ENCODE measurements at places on chromosomes 7 and 10. TPM values are rescaled to one million over a fixed set of nuclear protein-coding genes. Genes with fewer than 3 reads are reported as not detected.
A peak's percentile ranks its signal among the peaks of the same experiment; 100 is the strongest.

The UPK3BL1 gene
- 12.7 TPM for total RNA-seq

The ACTL6B gene
- total RNA-seq, result not detected

The RPS24 gene
- total RNA-seq, result 3,232 TPM

DNA sequence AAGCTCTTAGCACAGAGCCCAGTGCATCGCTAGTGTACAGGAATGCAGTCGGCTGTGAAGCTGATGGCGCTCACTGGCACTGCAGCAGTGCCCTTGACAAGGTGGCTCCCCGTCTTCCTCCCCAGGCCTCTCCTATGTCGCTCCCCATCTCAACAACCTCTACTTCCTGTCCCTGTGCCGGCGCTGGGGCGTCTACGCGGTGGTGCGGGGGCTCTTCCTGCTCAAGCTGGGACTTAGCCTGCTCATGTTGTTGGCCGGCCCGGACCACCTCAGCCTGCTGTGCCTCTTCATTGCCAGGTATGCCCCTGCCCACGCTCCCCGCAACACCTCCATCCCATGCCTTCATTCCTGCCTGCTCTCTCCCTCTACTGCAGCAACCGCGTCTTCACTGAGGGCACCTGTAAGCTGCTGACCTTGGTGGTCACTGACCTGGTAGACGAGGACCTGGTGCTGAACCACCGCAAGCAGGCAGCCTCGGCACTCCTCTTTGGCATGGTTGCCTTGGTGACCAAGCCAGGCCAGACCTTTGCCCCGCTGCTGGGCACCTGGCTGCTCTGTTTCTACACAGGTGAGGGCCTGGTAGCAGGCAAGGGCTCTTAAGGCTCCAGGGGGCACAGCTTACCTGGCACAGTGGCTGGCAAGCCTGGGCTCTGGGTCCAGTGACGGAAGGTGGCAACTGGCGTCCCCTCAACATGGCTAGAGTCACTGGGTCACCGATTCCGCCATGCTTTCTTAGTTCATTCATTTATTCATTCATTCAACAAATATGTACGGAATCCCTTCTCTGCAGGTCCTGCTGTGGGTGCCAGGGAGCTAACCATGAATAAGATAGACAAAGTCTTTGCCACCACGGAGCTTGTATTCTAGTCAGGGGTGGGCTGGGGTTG, 22.3 kb upstream of the C10orf95 start:
- no peaks in the 10 kb centered on the region for H3K4me1 ChIP-seq
- H3K27me3 ChIP-seq, result no peaks in the 10 kb centered on the region
- DNase-seq, result no peak

DNA sequence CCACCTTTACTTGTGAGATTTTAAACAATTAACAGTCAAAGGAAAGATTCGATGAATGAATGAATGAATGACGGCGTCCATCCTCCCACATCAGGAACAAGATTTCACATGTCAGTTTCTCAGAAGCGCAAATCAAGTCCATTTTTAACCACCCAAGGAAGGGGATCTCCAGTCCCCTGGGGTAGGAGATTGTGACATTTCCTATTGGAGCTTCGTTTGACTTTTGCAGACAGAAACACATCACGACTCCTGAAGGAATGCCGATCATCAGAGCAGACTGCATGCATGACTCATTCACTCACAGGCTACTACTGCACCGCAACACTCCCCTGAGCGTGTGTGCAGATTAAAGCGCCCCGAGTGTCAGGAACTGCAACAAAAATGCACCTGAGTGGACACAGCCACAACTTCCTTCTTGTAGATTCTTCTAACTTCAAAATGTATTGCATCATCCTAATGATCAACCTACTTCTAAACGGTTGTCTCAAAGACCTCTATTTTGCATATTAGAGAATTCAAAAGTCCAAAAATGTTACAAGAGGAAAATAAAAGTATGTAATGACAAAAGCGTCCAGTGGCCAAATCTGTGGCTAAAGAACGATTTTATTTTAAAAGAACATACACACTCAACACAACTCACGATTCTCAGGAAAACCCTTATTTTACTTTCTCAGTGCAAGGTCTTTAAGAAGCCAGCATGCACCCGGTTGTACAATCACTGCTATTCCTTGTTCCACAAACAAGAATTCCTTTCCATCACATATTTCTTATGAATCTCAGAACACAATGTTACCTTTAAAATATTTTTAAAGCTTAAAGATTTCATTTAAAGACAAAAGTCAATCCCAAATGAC, 172.6 kb downstream of the FAM107B start:
- H3K27ac ChIP-seq, result no peak overlapping the region
- H3K36me3 ChIP-seq, result no peaks in the 10 kb centered on the region
- H3K4me3 ChIP-seq, result peak overlapping the region; percentile 86
- H3K27me3 ChIP-seq, result peaks cover 21% of the 10 kb centered on the region

The HABP2 gene
- not detected for total RNA-seq

GRCh38 chr10:116796910-116797513, 52.3 kb upstream of the ENO4 start:
- H3K27ac ChIP-seq, result no peak overlapping the region
- peaks cover 52% of the 10 kb centered on the region for H3K27me3 ChIP-seq
- H3K4me3 ChIP-seq, result no peak overlapping the region
- no peaks in the 10 kb centered on the region for H3K36me3 ChIP-seq

The ZNF25 gene
- total RNA-seq, result 3.3 TPM

The CYTH3 gene
- 16.5 TPM for total RNA-seq

- peaks cover 4% of the 10 kb centered on the region for H3K4me1 ChIP-seq
- H3K27ac ChIP-seq, result no peak overlapping the region
- no peak overlapping the region for H3K4me3 ChIP-seq
- no peaks in the 10 kb centered on the region for H3K36me3 ChIP-seq
Measured at GRCh38 chr10:116106611-116107010, 166.4 kb downstream of the GFRA1 start.

- no peaks in the 10 kb centered on the region for H3K36me3 ChIP-seq
- H3K4me3 ChIP-seq, result no peak overlapping the region
- H3K27me3 ChIP-seq, result no peaks in the 10 kb centered on the region
- peak; percentile 56 for DNase-seq
- H3K27ac ChIP-seq, result no peak overlapping the region
- H3K4me1 ChIP-seq, result peaks cover 9% of the 10 kb centered on the region
Measured at GRCh38 chr10:96608805-96609204, 22.0 kb upstream of the TM9SF3 start.

The IGFBP3 gene
- total RNA-seq, result 29.0 TPM

GRCh38 chr10:34649385-34649784, 165.7 kb downstream of the PARD3 start:
- peaks cover 33% of the 10 kb centered on the region for H3K4me1 ChIP-seq
- no peak overlapping the region for H3K27ac ChIP-seq
- DNase-seq, result no peak

The DNAH11 gene
- total RNA-seq, result 0.99 TPM

The JAZF1 gene
- 1.3 TPM for total RNA-seq

- H3K36me3 ChIP-seq, result no peaks in the 10 kb centered on the region
- no peak for DNase-seq
- peaks cover 44% of the 10 kb centered on the region for H3K27me3 ChIP-seq
- no peak overlapping the region for H3K27ac ChIP-seq
- H3K4me1 ChIP-seq, result peaks cover 41% of the 10 kb centered on the region
Measured at GRCh38 chr7:91396-92175, 100.8 kb upstream of the FAM20C start.

The SEMA3E gene
- 2.0 TPM for total RNA-seq

GRCh38 chr7:15580604-15581351, 19.0 kb upstream of the AGMO start:
- no peak overlapping the region for H3K27ac ChIP-seq
- DNase-seq, result no peak
- no peaks in the 10 kb centered on the region for H3K27me3 ChIP-seq
- H3K36me3 ChIP-seq, result peaks cover 4% of the 10 kb centered on the region
- H3K4me1 ChIP-seq, result no peaks in the 10 kb centered on the region

GRCh38 chr10:100370714-100371481, 23.9 kb downstream of the SCD start:
- peaks cover 31% of the 10 kb centered on the region for H3K4me1 ChIP-seq
- peak overlapping the region; percentile 99 for H3K27ac ChIP-seq
- no peaks in the 10 kb centered on the region for H3K27me3 ChIP-seq
- no peak overlapping the region for H3K4me3 ChIP-seq
- peak; percentile 72 for DNase-seq
- H3K36me3 ChIP-seq, result no peaks in the 10 kb centered on the region

- no peak overlapping the region for H3K4me3 ChIP-seq
- peaks cover 9% of the 10 kb centered on the region for H3K4me1 ChIP-seq
Measured at GRCh38 chr7:152522571-152523067, 86.8 kb upstream of the KMT2C start.

DNA sequence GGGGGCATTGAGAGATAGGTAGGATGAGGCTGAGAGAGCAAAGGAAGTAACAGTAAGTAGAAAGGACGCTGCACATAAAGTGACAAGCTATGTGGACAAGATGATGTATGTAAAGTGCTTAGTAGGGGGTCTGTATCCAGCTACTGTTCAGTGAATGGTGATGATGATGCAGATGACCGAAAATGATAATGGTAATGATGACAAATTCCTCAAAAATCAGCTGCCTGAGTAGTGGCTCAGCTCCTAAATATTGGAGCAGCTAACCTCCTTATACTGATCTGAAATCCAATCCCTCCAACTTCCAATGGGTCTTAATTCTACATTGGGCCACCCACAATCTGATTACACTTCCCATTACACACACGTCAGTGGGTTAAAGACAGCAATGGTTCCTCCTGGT, 27.1 kb upstream of the KCNMA1 start:
- H3K4me1 ChIP-seq, result peaks cover 3% of the 10 kb centered on the region
- H3K4me3 ChIP-seq, result no peak overlapping the region
- no peaks in the 10 kb centered on the region for H3K36me3 ChIP-seq
- H3K27me3 ChIP-seq, result no peaks in the 10 kb centered on the region
- H3K27ac ChIP-seq, result no peak overlapping the region
- no peak for DNase-seq

DNA sequence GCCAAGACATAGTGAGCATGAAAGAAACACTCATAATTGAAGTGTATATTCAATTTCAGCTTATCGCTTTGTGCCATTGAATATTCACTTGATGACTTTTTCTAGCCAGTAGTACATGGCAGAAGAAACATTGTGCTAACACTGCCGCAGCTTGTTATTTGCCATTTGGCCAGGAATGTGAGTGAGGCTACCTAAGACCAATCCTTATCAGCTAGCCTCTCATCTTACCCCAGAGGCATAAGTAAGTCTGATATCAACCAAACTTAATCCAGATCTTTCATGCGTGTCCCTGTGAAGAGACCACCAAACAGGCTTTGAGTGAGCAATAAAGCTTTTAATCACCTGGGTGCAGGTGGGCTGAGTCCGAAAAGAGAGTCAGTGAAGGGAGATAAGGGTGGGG, 586.0 kb upstream of the MBL2 start:
- no peak overlapping the region for H3K4me3 ChIP-seq
- H3K36me3 ChIP-seq, result no peaks in the 10 kb centered on the region
- H3K4me1 ChIP-seq, result peaks cover 5% of the 10 kb centered on the region
- no peak overlapping the region for H3K27ac ChIP-seq
- no peaks in the 10 kb centered on the region for H3K27me3 ChIP-seq

DNA sequence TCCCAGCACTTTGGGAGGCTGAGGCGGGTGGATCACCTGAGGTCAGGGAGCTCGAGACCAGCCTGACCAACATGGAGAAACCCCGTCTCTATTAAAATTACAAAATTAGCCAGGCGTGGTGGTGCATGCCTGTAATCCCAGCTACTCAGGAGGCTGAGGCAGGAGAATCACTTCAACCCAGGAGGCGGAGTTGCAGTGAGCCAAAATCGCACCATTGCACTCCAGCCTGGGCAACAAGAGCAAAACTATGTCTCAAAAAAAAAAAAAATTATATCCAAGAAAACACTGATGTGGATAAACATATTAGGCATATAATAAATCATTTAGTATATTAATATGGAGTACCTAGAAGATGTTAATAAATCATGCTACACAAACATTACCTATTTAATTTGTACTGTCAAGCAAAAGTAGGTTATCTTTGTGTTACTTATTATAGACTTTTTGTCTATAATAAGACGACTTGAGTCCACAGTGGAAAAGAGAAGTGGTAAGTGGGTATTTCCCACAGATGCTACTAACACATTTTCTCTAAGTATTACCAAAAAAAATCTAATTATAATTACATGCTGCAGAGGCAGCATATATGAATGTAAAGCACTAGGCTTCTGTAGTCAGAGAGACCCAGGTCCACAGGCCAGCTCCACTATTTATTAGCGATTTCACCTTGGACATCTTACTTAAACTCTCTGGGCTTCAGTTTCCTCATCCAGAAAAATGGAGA, 34.5 kb downstream of the DNMBP start:
- no peak for DNase-seq
- H3K27ac ChIP-seq, result no peak overlapping the region

The EBLN1 gene
- total RNA-seq, result not detected

GRCh38 chr10:61754587-61755550, 92.1 kb downstream of the CABCOCO1 start:
- no peak overlapping the region for H3K4me3 ChIP-seq
- H3K36me3 ChIP-seq, result no peaks in the 10 kb centered on the region

The CABCOCO1 gene
- 0.28 TPM for total RNA-seq

DNA sequence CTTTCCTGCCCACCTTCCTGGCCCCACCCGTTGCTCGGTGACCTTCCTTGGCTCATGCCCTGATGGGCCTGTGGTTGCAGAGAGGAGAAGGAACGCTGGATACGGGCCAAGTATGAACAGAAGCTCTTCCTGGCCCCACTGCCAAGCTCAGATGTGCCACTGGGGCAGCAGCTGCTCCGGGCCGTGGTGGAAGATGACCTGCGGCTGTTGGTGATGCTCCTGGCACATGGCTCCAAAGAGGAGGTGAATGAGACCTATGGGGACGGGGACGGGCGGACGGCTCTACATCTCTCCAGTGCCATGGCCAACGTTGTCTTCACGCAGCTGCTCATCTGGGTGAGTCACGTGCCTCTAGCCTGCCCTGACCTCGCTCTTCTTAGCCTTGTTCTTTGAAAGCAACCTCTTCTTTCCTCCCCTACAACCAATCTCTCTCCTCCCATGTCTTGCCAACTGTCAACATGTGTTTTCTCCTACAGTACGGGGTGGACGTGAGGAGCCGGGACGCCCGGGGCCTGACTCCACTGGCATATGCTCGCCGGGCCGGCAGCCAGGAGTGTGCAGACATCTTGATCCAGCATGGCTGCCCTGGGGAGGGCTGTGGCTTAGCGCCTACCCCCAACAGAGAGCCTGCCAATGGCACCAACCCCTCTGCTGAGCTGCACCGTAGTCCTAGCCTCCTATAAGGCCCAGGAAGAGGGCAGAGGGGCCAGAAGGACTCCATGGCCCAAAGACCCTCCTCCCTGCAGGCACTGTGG, 24.1 kb downstream of the GBX1 start:
- no peaks in the 10 kb centered on the region for H3K36me3 ChIP-seq
- DNase-seq, result no peak
- no peak overlapping the region for H3K4me3 ChIP-seq
- no peak overlapping the region for H3K27ac ChIP-seq
- H3K27me3 ChIP-seq, result no peaks in the 10 kb centered on the region
- peaks cover 19% of the 10 kb centered on the region for H3K4me1 ChIP-seq

GRCh38 chr7:75950111-75950681, 35.2 kb downstream of the POR start:
- no peaks in the 10 kb centered on the region for H3K36me3 ChIP-seq
- no peak for DNase-seq
- no peaks in the 10 kb centered on the region for H3K4me1 ChIP-seq
- no peaks in the 10 kb centered on the region for H3K27me3 ChIP-seq
- no peak overlapping the region for H3K27ac ChIP-seq

- no peaks in the 10 kb centered on the region for H3K36me3 ChIP-seq
- H3K27me3 ChIP-seq, result no peaks in the 10 kb centered on the region
- no peaks in the 10 kb centered on the region for H3K4me1 ChIP-seq
- DNase-seq, result no peak
- H3K27ac ChIP-seq, result no peak overlapping the region
Measured at GRCh38 chr7:72919256-72919775, 5.6 kb upstream of the POM121 start.

The BMPER gene
- total RNA-seq, result 0.74 TPM

The DIP2C gene
- total RNA-seq, result 10.1 TPM

- H3K27me3 ChIP-seq, result no peaks in the 10 kb centered on the region
- peaks cover 39% of the 10 kb centered on the region for H3K4me1 ChIP-seq
- DNase-seq, result peak; percentile 85
- peak within 1 kb of the TSS; percentile 93 for H3K4me3 ChIP-seq
- peak within 1 kb of the TSS; percentile 99 for H3K27ac ChIP-seq
- H3K36me3 ChIP-seq, result no peaks in the 10 kb centered on the region
Measured at GRCh38 chr10:125159932-125160855, at the start of gene CTBP2. CTBP2 (minus strand) TSS chr10:125160563.

The PRSS58 gene
- not detected for total RNA-seq
